ENCODE measurements at places on chromosomes 12 and 14.

DNA sequence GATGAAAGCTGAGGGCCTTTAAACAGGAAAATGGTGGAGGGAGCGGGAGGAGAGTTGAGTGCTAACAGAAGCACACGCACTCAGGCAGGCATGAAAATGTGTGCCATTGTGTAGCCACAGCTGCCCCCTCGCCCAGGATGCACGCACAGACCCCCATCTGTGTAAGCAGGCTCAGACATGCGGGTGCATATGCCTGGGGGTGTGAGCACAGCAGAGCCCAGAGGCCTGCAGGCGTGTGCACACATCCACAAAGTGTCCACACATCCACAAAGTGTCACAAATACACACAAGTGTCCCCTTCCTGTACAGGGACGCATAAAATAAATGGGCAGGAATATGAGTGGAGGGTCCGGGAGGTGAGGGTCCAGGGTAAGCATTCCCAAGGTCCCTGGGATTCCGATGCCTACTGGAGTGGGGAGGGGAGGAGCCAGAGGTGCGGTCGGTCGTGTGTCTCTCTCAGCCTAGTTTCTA lies 805 bp upstream of the KRT7 start:
- DNase-seq: no peak

GRCh38 chr14:54047645-54048308 lies 91.2 kb upstream of the BMP4 start:
- no peak for DNase-seq

- no peak for DNase-seq
These were observed 183.1 kb downstream of the ALG10 start for GRCh38 chr12:34205401-34205800.

- DNase-seq: peak; percentile 84
These were observed 67.2 kb upstream of the PTGR2 start for GRCh38 chr14:73784181-73784987.

DNA sequence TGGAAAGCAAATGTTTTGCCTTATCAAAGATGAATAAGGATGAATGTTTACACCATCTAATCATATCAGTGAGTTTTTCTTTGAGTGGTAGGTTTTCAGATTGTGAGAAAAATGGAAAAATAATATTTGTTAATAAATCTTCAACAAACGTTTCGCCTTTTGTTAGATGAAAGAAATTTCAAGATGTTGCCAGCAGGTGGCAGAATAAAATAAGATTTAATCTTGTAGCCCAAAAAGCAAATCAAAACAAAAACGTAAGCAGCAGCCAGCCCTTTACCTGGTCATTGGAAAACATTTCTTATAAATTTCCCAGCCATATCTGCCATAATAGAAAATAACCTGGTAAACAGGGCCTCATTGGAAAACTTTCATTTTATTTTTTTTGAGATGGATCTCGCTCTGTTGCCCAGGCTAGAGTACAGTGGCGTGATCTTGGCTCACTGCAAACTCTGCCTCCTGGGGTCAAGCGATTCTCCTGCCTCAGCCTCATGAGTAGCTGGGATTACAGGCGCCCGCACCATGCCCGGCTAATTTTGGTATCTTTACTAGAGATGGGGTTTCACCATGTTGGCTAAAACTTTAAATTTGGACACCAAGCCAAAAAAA lies 15.4 kb upstream of the TMEM120B start:
- DNase-seq: peak; percentile 89

All from adipocyte (in vitro differentiated cells).